ENCODE measurements at places on chromosomes 3 and 15. TPM values are rescaled to one million over a fixed set of nuclear protein-coding genes. Genes with fewer than 3 reads are reported as not detected.
A peak's percentile ranks its signal among the peaks of the same experiment; 100 is the strongest.

The FXR1 gene
- 64.3 TPM for polyA plus RNA-seq

DNA sequence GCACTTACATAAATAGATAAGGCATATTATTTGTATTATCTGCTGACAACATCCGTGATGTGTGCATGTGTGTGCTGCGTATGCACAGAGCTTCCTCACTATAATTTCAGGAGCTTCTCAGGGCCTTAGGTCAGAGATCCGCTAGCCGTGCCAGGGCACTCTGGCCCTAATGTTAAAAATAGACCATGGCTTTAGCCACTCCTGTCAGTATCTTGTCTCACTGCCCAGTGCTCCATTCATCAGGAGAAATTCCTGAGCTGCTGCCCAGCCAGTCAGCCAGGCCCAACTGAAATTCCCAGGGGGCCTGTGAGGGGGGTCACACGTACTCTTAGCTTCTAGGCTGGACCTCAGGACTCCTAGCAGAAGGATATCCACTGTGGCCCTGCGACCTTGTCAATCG is 70.0 kb upstream of the ABHD2 start:
- H3K36me3 ChIP-seq, result no peaks in the 10 kb centered on the region
- peak overlapping the region; percentile 54 for H3K27ac ChIP-seq
- H3K4me1 ChIP-seq, result peaks cover 4% of the 10 kb centered on the region
- peak; percentile 90 for DNase-seq
- H3K27me3 ChIP-seq, result no peaks in the 10 kb centered on the region

The SSUH2 gene
- 0.88 TPM for polyA plus RNA-seq

- no peak overlapping the region for H3K4me3 ChIP-seq
- no peaks in the 10 kb centered on the region for H3K4me1 ChIP-seq
These were observed 330.9 kb upstream of the THBS1 start for GRCh38 chr15:39250001-39250400.

- no peaks in the 10 kb centered on the region for H3K36me3 ChIP-seq
- DNase-seq, result peak; percentile 33
- H3K4me1 ChIP-seq, result no peaks in the 10 kb centered on the region
- H3K27me3 ChIP-seq, result no peaks in the 10 kb centered on the region
- H3K4me3 ChIP-seq, result no peak overlapping the region
These were observed 665.5 kb downstream of the GBE1 start for GRCh38 chr3:81095956-81096355.

DNA sequence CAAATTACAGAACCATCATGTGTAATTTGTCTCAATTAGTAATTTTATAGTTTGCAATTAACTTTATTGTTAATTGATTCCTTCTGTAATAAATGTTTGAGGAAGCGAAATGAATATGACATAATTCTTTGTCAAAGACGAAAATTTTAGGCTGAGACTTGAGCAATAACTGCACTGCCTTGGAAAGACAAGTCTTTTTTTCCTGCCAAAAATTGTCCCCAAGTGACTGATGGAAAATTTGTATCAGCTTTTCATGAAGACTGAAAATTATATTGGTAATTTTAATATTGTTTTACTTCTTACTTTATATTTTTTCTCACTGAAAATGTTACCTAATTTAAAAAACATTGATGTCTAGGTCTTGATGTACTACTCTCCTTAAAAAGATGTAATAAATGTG is 622.6 kb downstream of the NLGN1 start:
- H3K4me1 ChIP-seq, result no peaks in the 10 kb centered on the region
- DNase-seq, result no peak
- H3K36me3 ChIP-seq, result no peaks in the 10 kb centered on the region
- no peak overlapping the region for H3K27ac ChIP-seq
- H3K27me3 ChIP-seq, result no peaks in the 10 kb centered on the region

The CSPG4 gene
- 4.4 TPM for polyA plus RNA-seq

DNA sequence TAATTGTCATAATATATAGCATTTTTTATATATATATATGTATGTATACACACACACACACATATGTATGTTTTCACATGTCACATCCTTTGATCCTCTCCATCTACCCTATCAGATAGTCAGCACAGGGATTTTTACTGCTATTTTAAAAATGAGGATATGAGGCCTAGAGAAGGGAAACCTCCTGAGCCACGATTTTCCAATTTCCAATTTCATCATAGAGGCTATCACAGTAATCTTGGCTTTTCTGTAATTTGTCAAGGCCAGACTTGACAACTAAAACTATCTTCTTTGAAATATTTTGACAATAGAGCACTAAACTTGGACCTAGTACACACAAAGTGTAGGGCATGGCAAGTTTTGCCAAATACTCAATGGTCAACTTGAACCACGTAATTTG is 42.5 kb downstream of the IL1RAP start:
- no peaks in the 10 kb centered on the region for H3K36me3 ChIP-seq
- no peaks in the 10 kb centered on the region for H3K27me3 ChIP-seq
- no peak overlapping the region for H3K4me3 ChIP-seq
- H3K27ac ChIP-seq, result no peak overlapping the region
- H3K4me1 ChIP-seq, result no peaks in the 10 kb centered on the region

- DNase-seq, result no peak
- H3K27me3 ChIP-seq, result no peaks in the 10 kb centered on the region
- no peaks in the 10 kb centered on the region for H3K4me1 ChIP-seq
- H3K4me3 ChIP-seq, result no peak overlapping the region
- no peaks in the 10 kb centered on the region for H3K36me3 ChIP-seq
These were observed 8.9 kb upstream of the RNF7 start for GRCh38 chr3:141729240-141729639.

DNA sequence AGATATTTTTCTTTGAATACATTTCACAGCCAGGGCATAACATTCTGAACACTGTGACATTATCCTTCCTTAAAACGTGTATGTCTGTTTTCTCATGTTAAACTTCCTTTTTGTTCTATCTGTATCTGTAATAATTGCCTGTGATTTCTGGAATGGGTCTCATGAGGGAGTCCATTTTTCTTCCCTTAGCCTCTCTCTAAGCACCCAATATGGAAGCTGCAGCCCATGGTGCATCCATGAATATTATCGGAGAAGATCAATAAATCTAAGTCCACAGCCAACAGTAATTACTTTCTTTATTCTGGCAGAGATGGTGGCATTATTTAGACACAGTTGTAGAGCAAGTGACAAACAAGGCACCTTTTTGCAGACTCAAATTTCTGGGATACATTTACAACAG is 671.1 kb downstream of the TUSC7 start:
- H3K27ac ChIP-seq, result no peak overlapping the region
- H3K36me3 ChIP-seq, result no peaks in the 10 kb centered on the region
- no peaks in the 10 kb centered on the region for H3K4me1 ChIP-seq
- H3K4me3 ChIP-seq, result no peak overlapping the region
- DNase-seq, result no peak

GRCh38 chr3:24410860-24411259 is 83.8 kb downstream of the THRB start:
- H3K4me1 ChIP-seq, result no peaks in the 10 kb centered on the region
- DNase-seq, result no peak
- no peak overlapping the region for H3K4me3 ChIP-seq
- H3K27ac ChIP-seq, result no peak overlapping the region
- no peaks in the 10 kb centered on the region for H3K27me3 ChIP-seq

The CD96 gene
- polyA plus RNA-seq, result 0.09 TPM

The ZNF654 gene
- polyA plus RNA-seq, result 3.0 TPM

- no peak overlapping the region for H3K4me3 ChIP-seq
- no peaks in the 10 kb centered on the region for H3K27me3 ChIP-seq
- no peak for DNase-seq
- no peaks in the 10 kb centered on the region for H3K36me3 ChIP-seq
These were observed 142.3 kb downstream of the PDCD6IP start for GRCh38 chr3:33940736-33941135.

- no peaks in the 10 kb centered on the region for H3K27me3 ChIP-seq
- no peak overlapping the region for H3K4me3 ChIP-seq
These were observed 283.8 kb upstream of the ROBO1 start for GRCh38 chr3:80051602-80051962.

The NOX5 gene
- 0.19 TPM for polyA plus RNA-seq

DNA sequence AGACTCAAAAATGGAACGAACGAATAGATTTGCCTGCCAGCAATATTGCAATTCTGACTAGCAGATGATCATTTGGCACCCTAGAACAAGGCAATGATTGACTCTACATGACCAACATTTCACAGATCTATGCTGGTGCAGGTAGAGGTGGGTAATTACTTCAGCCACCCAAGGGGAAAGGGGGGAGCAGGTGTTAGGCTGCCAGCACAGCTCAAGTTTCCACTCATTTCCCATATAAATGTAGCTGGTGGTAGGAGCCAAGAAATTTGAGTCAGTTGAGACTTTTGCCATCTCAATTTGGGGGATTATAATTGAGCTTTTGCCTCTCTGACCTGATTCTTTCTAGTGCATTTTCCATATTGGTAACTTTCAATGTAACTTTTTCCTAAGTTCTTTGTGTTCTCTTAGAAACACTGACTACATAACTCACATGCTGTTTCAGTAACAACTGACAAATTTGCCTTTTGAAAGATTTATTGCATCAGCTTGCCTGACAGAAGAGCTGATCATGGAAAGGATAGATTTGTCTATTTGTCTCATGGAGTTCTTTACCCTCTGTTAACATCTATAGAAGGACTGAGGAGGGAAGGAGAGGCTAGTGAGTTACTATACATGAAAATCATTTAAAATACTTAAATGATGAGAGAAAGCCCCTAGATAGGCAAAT is 902.5 kb downstream of the ZPLD1 start:
- H3K27ac ChIP-seq, result no peak overlapping the region
- no peaks in the 10 kb centered on the region for H3K27me3 ChIP-seq
- no peaks in the 10 kb centered on the region for H3K4me1 ChIP-seq
- DNase-seq, result no peak

DNA sequence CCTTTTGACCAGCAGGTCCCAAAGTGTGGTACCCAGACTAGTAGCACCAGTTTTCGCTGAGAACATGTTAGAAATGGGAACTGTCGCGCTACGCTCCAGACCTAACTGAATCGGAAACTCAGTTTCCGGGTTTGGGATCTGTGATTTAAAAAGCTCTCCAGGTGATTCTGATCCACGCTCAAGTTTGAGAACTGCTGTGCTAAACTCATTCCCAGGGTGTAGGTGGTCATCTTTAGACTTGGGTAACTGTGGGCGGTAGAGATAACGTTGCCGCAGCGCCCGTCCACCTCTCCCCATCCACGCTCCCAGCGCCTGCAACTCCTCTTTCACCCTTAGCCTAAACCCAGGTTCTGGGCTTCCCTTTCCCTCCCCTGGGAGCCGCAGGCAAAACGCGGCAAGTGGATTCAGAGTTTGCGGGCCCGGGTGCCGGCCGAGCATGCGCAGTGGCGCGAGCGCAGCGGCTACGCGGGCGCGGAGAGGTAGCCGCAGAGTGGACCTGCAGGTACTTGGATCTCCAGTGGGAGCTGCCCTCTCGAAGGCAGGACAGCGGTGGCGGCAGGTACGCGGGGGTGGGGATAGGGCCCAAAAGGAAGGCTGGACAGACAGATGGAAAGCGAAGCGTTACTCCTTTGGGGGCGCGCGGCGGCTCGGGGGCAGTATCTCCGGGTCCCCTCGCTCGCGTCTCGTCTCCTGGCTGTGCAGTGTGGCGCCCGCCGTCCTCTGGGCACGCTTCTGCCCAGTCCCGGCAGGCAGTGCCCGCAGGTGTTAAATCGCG is at the start of gene PLS1:
TSS of gene PLS1 (plus strand) at position 443 of the 775 bp plus-strand sequence. CDS start 67,845 bp downstream, outside the sequence.
- H3K27ac ChIP-seq, result peak within 1 kb of the TSS; percentile 76
- no peaks in the 10 kb centered on the region for H3K36me3 ChIP-seq
- peak within 1 kb of the TSS; percentile 91 for H3K4me3 ChIP-seq
- peak; percentile 95 for DNase-seq
- H3K4me1 ChIP-seq, result no peaks in the 10 kb centered on the region

The IDH3A gene
- polyA plus RNA-seq, result 67.5 TPM

DNA sequence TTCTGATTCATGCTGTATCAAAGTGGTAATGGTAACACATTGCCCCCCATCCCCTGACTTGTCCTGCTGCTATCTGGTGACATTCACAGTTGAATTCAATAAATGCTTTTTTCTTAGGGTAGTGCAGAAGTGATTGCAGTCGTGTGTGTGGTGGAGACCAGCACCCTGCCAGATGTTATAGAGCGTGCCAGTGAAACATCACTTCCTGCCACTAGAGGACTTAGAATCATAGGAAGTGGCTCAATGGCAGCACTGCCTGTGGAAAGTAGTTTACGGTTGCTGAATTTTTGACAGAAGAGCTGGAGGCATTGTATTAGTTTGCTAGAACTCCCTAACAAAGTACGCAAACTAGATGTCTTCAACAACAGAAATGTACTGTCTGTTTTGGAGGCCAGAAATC is 37.4 kb upstream of the P2RY12 start:
- H3K4me3 ChIP-seq, result no peak overlapping the region
- no peaks in the 10 kb centered on the region for H3K36me3 ChIP-seq
- H3K27me3 ChIP-seq, result no peaks in the 10 kb centered on the region
- H3K4me1 ChIP-seq, result no peaks in the 10 kb centered on the region
- no peak overlapping the region for H3K27ac ChIP-seq
- DNase-seq, result no peak

DNA sequence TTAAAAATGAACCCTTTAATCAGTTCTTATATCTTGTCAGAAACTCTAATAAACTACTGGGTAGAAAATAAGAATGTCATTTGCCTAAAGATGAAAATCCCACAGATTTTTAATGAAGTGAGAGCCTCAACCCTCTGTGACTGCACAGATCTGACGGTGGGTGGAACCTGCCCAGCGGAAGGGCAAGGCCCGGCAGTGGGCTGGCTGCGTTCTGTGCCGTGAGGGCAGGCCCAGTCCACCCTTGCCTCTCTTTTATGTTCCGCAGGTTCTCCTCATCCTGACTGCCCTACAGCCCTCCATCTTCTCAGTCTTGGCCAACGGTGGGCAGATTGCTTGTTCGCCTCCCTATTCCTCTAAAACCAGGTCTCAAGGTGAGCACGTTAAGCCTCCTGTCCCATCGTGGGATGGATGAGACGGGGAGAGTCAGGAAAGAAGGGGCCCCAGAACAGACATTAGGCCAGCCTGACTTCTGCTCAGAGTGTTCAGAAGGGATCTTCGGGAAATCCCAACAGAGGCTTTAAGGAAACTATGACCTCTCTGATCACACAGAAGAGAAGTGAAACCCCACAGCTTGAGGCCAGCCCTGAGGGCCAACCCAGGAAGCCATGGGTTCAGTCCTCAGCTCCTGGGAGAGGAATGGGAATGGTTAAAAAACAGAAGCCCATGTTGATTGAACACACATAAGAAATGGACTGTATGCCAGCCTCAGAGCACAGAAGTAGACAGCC is 16.0 kb downstream of the SLC51A start:
- no peak overlapping the region for H3K4me3 ChIP-seq
- H3K36me3 ChIP-seq, result no peaks in the 10 kb centered on the region
- DNase-seq, result no peak
- H3K27ac ChIP-seq, result no peak overlapping the region
- H3K4me1 ChIP-seq, result peaks cover 6% of the 10 kb centered on the region

Data from kidney (tissue), 22 donors.